ENCODE measurements at places on chromosomes 2 and 18. TPM values are rescaled to one million over a fixed set of nuclear protein-coding genes. Genes with fewer than 3 reads are reported as not detected.

- DNase-seq, result no peak
- no peak overlapping the region for H3K4me3 ChIP-seq
- no peak overlapping the region for H3K27ac ChIP-seq
- H3K27me3 ChIP-seq, result no peaks in the 10 kb centered on the region
- H3K4me1 ChIP-seq, result no peaks in the 10 kb centered on the region
Measured at GRCh38 chr2:169461143-169461542, 18.2 kb upstream of the BBS5 start.

DNA sequence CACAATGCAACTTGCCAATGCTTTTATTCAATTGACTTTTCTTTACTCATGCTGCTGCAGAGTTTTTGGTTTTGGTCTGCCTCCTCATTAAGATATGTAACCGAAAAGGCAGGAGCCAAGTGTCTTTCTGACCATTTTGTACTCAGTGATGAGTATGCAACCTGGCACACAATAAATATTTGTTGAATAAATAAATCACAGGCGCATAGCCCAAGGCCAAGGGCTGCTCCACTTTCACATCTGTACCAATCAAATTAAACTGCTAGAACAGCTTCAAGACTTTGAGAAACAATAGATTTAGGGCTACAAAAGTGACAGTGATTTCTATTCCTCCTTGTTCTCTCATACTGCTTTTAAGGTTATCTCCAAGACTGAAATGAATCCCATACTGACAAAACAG lies 828.2 kb downstream of the RNF144A start:
- no peaks in the 10 kb centered on the region for H3K4me1 ChIP-seq
- no peak overlapping the region for H3K4me3 ChIP-seq
- no peak for DNase-seq
- no peaks in the 10 kb centered on the region for H3K27me3 ChIP-seq

- peak overlapping the region; percentile 29 for H3K27ac ChIP-seq
- no peak for DNase-seq
- no peaks in the 10 kb centered on the region for H3K4me1 ChIP-seq
Measured at GRCh38 chr2:238339814-238340213, 19.5 kb downstream of the TRAF3IP1 start.

The ABCB11 gene
- total RNA-seq, result 0.39 TPM

DNA sequence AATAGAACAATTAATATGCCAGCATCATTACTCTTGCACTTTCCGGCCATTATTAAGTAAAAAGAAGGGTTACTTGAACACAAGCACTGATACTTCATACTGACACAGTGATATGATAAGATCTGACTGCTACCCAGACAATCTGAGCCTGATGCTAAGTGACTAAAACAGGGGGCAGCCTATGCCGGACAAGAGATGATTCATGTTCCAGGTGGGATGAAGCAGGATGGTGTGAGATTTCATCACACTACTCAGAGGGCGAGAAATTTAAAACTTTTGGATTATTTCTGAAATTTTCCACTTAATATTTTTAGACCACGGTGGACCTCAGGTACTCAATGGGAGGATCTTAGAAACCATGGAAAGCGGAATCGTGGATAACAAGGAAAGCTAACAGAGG lies 61.7 kb downstream of the LIPG start:
- H3K27ac ChIP-seq, result no peak overlapping the region
- no peak overlapping the region for H3K4me3 ChIP-seq
- H3K4me1 ChIP-seq, result no peaks in the 10 kb centered on the region
- no peak for DNase-seq
- no peaks in the 10 kb centered on the region for H3K27me3 ChIP-seq

Data from tibial nerve (tissue), 4 donors.